ENCODE measurements at places on chromosomes 7 and 10.

- DNase-seq = no peak
- no peak overlapping the region for H3K4me3 ChIP-seq
- H3K4me1 ChIP-seq = peaks cover 15% of the 10 kb centered on the region
- H3K27me3 ChIP-seq = peaks cover 48% of the 10 kb centered on the region
These were observed 5.7 kb upstream of the WDR86 start for GRCh38 chr7:151415375-151416105.

- no peak for DNase-seq
- peaks cover 18% of the 10 kb centered on the region for H3K27me3 ChIP-seq
- H3K4me1 ChIP-seq = peaks cover 43% of the 10 kb centered on the region
- H3K4me3 ChIP-seq = no peak overlapping the region
- H3K36me3 ChIP-seq = no peaks in the 10 kb centered on the region
These were observed 23.1 kb upstream of the ZMIZ1 start for GRCh38 chr10:79045566-79046175.

GRCh38 chr10:123742751-123743440, 76.7 kb downstream of the GPR26 start:
- no peaks in the 10 kb centered on the region for H3K27me3 ChIP-seq
- H3K4me1 ChIP-seq = no peaks in the 10 kb centered on the region
- H3K36me3 ChIP-seq = no peaks in the 10 kb centered on the region
- H3K27ac ChIP-seq = no peak overlapping the region
- no peak overlapping the region for H3K4me3 ChIP-seq

- no peak overlapping the region for H3K27ac ChIP-seq
- no peaks in the 10 kb centered on the region for H3K27me3 ChIP-seq
- no peak overlapping the region for H3K4me3 ChIP-seq
- no peaks in the 10 kb centered on the region for H3K36me3 ChIP-seq
- DNase-seq = no peak
These were observed 427.1 kb downstream of the GALNT17 start for GRCh38 chr7:71558806-71559613.

DNA sequence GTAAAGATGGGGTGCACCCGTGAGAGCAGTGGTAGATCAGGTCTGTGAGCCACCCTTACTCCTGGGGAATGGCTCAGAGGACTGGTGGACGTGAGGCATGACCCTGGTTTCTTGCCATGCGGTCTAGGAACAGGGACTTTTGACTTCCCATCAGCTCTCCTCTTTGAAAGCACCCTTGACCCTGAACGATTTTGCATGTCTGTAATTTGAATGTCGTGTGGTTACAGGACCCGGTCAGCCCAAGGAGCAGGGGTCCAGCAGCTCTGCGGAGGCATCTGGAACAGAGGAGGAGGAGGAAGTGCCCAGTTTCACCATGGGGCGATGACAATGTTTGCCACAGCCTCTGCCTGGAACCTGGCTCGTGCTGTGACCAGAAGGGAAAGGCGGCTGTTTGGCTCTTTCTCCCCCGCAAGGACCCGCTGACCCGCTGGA, 8.6 kb upstream of the ORAI2 start:
- H3K4me3 ChIP-seq = no peak overlapping the region
- peak overlapping the region; percentile 98 for H3K27ac ChIP-seq
- peaks cover 56% of the 10 kb centered on the region for H3K36me3 ChIP-seq
- no peak for DNase-seq

DNA sequence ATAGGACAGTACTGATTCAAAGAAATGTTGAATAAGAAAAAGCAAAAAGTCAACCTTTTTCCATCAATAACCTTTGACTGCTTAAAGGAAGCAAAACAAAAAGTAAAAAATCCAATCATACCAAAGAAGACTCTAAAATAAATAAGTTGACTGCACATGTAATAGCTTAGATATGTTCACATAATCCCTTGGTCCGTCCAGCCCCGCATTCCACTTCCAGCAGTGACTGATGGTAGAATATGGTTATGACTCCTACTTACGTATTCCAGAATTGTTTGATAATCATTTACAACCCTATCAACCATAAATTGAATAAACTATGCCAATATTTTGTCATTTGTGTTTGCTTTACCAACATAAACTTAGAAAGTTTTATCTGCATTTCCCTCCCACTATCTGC, 77.9 kb downstream of the CTNNA3 start:
- H3K27me3 ChIP-seq = peaks cover 27% of the 10 kb centered on the region
- no peak overlapping the region for H3K4me3 ChIP-seq
- H3K27ac ChIP-seq = no peak overlapping the region
- H3K36me3 ChIP-seq = peaks cover 5% of the 10 kb centered on the region
- H3K4me1 ChIP-seq = peaks cover 10% of the 10 kb centered on the region

- H3K27ac ChIP-seq = no peak overlapping the region
- H3K4me1 ChIP-seq = no peaks in the 10 kb centered on the region
- no peak overlapping the region for H3K4me3 ChIP-seq
- H3K36me3 ChIP-seq = peaks cover 4% of the 10 kb centered on the region
These were observed 139.3 kb upstream of the ODAD2 start for GRCh38 chr10:28137907-28138880.

- H3K4me3 ChIP-seq = no peak overlapping the region
- H3K36me3 ChIP-seq = no peaks in the 10 kb centered on the region
- no peaks in the 10 kb centered on the region for H3K27me3 ChIP-seq
These were observed 23.8 kb upstream of the ANK3 start for GRCh38 chr10:60413306-60414012.

DNA sequence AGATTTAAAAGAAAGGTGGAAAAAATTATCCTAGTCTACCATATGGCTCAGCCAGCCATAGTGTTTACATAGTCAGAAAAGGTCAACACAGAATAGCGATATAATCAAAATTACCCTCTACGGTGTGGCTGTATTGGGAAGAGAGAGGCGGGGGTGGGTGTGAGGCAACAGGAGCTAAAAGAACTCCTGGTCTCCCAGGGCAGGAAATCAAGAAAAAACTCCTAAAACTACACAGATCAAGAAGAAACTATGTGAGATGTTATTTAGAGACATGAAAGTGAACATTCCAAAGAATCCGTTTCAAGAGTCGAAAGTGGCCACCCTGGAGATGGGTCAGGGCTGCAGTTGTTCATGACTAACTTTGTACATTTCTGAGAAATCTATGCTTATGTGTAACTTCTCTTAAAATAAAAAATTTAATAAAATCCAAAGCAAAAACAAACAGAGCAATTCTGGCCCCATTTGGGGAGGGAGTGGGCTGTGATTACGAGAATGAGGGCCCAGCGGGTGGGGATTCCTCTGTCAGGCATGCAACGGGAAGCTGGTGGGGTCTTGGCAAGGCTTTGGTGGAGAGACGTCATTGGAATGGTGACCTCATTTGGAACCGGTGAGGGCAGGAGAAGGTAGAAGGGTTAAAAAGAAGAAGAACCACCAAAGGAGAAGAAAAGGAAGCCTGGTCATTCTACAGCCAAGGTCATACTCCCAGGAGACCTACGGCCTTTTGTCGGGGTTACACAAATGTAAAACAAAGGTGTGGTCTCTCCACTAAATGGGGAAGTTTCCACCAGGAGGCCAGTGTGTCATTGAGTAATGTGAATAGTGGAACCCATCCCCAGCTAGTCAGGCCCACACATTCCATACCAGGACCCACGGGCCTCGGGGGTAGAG, 71.2 kb upstream of the DUSP5 start:
- H3K27me3 ChIP-seq = no peaks in the 10 kb centered on the region
- DNase-seq = no peak
- H3K27ac ChIP-seq = peak overlapping the region; percentile 74
- no peak overlapping the region for H3K4me3 ChIP-seq
- H3K4me1 ChIP-seq = peaks cover 79% of the 10 kb centered on the region

DNA sequence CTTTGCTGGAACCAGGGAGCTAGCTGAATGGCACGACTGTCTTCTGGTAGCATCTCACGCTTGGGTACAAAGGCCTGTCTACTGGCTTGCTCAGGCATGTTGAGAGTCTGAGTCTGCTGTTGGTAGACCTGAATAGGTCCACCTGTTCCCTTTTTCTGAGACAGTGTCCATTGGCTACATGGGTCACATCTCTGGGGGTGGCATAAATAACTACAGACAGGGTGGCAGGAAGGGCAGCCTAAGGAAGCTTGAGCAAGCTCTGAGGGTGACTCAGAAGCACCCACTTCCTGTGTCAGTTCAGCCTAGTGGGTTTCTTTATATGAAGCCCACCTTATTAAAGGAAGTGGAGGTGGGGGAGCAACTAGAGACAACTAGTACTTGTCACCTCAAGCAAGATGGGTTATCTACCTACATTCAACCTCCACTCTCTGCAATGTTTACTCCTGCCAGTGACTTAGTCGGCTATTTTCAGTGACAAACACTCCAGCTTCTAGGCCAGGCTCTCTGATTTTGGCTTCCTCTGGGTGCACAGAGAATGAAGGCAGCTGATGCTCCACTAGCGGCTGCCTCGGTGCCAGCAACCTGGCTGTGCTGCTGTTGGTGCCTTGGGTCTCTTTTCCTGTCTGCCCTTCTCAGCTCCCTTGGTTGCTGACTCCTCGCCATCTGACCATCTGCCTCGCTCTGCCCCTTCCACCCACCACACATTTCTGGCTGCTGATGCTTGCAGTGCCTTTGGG, 5.7 kb upstream of the ZYX start:
- DNase-seq = peak; percentile 56
- H3K27ac ChIP-seq = peak overlapping the region; percentile 90
- no peak overlapping the region for H3K4me3 ChIP-seq
- no peaks in the 10 kb centered on the region for H3K27me3 ChIP-seq

DNA sequence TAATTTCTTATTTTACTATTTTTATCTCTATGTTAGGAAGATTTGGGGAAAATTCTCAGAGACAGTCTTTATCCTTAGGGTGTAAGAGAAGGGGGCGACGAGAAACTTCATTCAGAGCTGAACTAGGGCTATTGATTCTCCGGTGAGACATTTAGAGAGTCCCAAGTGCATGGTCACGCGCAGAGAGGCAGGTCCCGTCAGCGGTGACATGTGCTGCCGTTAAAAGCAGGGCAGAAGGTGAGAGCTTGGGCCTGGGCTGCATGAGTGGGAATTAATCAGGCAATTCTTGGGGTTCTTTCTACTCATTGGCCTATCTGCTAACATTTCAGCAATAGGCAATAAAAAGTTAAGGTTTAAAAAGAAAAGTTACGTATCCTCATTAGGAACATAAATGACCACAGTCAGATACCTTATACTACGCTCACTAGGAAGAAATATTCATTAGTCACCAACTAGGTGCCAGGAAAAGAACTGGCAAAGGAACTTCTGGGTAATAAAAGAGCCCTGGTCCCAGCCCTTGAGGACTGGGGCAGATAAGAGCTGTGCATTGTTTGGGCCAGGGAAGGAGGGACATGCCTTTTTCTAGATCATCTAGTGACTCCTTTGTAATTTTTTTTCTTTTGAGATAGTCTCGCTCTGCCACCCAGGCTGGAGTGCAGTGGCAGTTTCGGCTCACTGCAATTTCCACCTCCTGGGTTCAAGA, 21.2 kb downstream of the PRKCQ start:
- peak overlapping the region; percentile 60 for H3K4me3 ChIP-seq
- no peaks in the 10 kb centered on the region for H3K27me3 ChIP-seq
- DNase-seq = no peak
- peak overlapping the region; percentile 91 for H3K27ac ChIP-seq

- no peak overlapping the region for H3K4me3 ChIP-seq
- no peak for DNase-seq
- no peaks in the 10 kb centered on the region for H3K4me1 ChIP-seq
- H3K27ac ChIP-seq = no peak overlapping the region
These were observed 62.5 kb downstream of the ABCB4 start for GRCh38 chr7:87413029-87413428.

- H3K27ac ChIP-seq = no peak overlapping the region
- H3K4me3 ChIP-seq = no peak overlapping the region
- H3K27me3 ChIP-seq = no peaks in the 10 kb centered on the region
- peaks cover 42% of the 10 kb centered on the region for H3K4me1 ChIP-seq
These were observed 38.7 kb downstream of the CDK6 start for GRCh38 chr7:92797693-92798092.

DNA sequence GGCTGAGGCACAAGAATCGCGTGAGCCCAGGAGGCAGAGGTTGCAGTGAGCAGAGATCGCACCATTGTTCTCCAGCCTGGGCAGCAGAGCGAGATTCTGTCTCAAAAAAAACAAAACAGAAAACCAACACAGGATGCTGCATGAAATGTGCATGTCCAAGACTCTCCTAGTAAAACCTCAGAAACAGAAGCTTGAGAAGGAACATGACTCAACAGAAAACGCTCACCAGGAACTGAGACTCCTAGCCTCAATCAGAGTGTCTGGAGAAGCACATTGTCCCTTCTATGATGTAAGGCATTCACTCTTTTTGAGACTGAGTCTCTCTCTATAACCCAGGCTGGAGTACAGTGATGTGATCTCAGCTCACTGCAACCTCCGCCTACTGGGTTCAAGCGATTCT, 168.3 kb downstream of the MYOF start:
- peaks cover 8% of the 10 kb centered on the region for H3K4me1 ChIP-seq
- DNase-seq = no peak
- H3K27ac ChIP-seq = no peak overlapping the region
- peaks cover 10% of the 10 kb centered on the region for H3K36me3 ChIP-seq

- no peaks in the 10 kb centered on the region for H3K27me3 ChIP-seq
- peaks cover 58% of the 10 kb centered on the region for H3K4me1 ChIP-seq
- DNase-seq = no peak
- peak overlapping the region; percentile 83 for H3K27ac ChIP-seq
These were observed 8.8 kb downstream of the CYREN start for GRCh38 chr7:135161669-135162068.

DNA sequence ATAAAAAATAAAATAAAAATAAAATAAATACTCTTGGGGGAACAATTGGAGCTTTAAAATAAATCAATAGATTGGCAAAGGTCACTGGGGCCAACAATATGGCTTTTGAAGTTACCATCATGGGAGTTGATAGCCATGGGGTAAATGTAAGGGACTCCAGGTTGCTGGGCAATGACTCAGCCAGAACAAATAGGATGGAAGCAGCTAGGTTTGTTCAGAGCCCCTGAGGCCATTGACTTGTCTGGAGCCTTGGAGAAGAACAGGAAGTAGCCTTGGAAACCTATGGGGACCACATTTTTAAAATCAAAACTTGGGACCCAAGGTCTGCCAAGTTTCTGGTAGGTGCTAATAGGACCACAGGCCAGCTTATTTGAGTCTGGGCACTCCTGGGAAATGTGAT, 20.2 kb upstream of the FRA10AC1 start:
- H3K4me3 ChIP-seq = no peak overlapping the region
- peaks cover 4% of the 10 kb centered on the region for H3K4me1 ChIP-seq
- no peaks in the 10 kb centered on the region for H3K36me3 ChIP-seq
- no peak overlapping the region for H3K27ac ChIP-seq
- DNase-seq = no peak

- peak overlapping the region; percentile 78 for H3K27ac ChIP-seq
- peak overlapping the region; percentile 48 for H3K4me3 ChIP-seq
- DNase-seq = peak; percentile 50
- H3K4me1 ChIP-seq = peaks cover 73% of the 10 kb centered on the region
- no peaks in the 10 kb centered on the region for H3K36me3 ChIP-seq
- H3K27me3 ChIP-seq = no peaks in the 10 kb centered on the region
These were observed 18.7 kb upstream of the DDIT4 start for GRCh38 chr10:72254813-72255568.

DNA sequence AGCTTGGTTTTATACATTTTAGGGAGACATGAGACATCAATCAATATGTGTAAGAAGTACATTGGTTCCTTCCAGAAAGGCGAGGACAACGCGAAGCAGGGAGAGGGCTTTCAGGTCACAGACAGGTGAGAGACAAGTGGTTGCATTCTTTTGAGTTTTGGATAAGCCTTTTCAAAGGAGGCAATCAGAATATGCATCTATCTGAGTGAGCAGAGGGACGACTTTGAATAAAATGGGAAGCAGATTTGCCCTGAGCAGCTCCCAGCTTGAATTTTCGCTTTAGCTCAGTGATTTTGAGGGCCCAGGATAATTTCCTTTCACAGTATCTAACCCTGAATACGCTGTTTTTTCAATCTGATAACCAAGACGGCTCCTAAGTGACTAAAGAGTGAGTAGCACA, 82.5 kb upstream of the MYO3A start:
- no peak overlapping the region for H3K27ac ChIP-seq
- no peak for DNase-seq
- H3K4me3 ChIP-seq = no peak overlapping the region
- no peaks in the 10 kb centered on the region for H3K36me3 ChIP-seq

Data from activated CD4-positive, alpha-beta memory T cell treated with anti-CD3 and anti-CD28 coated beads, Interleukin-2, amount 10 ng/mL, durations not matched to agents 7 days and 5 days (primary cell).